ENCODE measurements at places on chromosomes 3 and 15.

DNA sequence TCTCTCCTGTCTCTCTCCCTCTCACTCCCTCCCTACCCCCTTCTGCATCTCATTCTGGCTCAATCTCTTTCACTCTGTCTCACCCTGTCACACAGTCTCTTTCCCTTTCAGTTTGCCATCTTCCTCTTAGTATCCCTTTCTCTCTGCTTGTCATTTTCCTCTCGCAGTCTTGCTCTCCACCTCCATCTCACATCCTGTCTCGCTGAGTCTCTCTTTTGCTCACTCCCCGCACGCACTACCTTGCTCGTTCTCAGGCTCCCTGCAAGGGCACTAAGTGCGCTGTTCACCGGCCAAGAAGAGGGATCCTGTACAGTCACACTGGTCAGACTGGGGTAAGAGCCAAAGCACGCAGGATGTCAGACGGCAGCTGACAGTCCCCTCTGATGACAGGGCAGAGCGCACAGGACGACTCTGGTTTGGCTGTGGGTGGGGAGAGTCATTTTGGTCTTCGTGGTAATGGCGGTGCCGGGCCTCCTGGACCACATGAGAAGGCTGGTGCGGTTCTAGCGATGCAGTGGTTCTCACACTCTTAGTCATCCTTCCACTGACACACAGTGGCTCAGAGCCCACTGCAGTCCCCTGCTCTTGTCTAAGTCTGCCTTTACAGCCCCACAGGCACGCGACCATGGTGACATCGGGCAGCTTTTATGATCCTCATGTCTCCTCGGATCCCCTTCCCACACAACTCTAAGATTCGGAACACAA is 356.8 kb downstream of the FOXP1 start:
- no peak for DNase-seq

DNA sequence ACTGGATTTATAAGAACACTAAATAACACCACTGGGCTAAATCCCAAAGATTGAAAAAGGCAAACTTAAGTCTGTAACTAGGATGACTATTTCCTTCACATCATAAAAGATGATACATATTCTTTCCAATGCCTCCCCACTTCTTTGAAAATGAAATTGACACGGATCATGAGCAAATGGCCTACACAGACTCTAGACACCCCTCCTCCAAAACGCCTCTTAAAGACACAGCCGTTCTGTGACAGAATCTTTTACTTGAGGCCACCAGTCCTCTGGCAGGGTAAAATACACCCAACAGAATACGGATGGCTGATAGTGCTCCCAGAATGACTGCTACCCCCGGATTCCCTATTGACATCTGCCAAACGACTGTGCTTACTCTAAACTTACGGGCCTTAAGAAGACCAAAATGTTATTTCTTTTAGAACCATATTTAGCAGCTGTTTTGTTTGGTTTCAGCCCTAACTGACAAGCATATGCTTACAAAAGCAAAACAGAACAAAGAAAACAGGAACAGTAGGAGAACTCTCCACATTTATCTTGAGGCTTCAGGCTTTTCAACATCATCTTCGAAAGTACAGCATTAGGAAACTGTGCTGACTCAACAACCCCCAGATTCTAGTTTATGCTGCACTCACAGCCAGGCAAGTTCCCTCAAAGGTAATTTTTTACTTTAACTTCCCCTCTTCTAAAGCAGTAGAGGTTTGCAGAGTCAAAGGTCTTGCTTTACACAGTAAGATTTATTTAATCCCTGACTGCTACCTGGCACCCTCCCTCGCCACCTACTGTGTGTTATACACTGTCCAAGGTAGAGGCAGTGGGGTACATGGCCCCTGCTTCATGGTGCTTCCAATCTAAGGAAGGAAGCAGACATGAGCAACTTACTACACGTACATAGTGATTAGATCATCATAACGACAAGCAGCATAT is 84.3 kb downstream of the TNIK start:
- DNase-seq = no peak

DNA sequence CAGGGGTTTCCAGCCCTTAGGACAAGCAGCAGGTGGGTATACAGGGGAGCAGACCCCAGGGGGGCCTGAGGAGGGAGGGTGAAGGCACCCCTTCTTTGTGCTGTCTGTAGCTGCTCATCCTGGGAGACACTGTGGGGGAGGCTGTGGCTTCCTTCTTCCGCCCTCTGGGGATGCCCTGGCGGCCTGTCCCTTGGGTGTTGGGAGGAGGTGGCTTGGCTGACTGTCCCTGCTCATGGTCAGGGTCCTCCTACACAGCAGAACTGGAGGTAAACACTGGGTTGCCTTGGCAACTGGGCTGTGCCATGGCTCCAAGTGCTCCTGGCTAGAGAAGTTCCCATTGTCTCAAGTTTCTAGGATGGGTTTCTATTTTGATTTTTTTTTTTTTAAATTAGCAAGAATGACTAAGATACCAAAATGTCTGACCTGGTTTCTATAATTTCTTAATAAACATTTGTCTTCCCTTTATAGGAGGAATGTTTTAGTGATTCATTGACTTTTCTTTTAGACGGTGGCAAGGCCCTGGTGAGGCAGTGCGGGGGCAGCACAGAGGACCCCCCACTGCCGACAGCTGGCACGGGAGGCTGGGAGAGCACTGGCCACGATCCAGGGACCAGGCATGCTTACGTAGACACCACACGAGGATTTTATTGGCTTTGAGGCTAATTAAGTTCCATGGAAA is 12.4 kb downstream of the KLF13 start:
- DNase-seq = no peak

DNA sequence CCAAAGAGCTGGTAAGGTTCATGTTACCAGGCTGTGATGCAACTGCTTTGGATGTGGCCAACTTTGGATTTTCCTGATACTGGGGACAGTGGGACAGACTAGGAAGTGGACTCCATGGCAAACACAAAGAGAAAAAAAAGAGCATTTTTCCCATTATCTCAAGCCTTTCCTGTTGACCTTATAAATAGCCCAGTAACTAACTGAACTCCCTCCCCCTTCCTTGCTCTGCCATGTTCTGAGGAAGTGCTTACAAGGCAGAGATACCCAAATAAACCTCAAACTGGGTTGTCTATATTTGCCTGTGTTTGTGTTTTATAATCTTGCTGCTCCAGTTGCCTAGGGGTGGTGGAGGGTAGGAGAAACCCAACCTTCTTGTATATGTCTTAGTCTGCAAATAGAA is 27.3 kb upstream of the SLC9A9 start:
- no peak for DNase-seq

- no peak for DNase-seq
These were observed 18.3 kb downstream of the TRH start for GRCh38 chr3:129992781-129993180.

GRCh38 chr3:18082551-18083272 is 340.3 kb upstream of the TBC1D5 start:
- DNase-seq = no peak

DNA sequence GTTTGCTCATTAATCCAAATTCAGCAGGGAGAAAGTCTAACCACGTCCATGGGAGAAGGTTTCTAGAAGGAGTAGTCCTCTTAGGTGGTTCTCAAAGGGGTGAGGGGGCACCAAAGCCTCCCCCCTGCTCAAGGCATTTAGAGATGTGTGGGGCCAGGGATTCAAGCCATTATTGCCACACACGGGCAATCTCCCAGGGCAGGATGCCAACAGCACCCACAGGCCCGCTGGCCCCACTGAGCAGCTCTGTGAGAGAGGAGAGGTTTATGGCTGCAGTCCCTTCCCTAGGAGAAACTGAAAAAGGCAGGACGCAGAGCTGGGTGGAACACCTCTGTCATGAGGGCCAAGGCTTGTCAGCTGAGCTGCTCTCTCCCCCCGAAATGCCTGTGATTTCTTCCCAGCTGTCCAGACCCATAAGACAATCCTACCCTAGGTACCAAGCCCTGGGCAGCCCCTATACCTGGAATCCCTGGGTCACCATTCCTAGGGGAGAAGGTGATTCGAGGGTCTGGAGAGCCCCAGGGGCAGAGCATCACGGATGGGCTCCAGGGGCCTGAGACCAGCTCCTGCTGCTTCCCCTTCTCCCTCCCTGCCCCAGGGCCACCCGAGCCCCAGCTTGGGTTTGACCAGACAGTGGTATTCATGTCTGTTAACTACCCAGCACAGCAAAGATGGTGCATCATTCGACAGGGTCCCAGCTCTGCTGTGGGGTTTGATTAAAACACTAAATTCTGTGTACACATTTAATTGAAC is 39.0 kb downstream of the WHAMM start:
- no peak for DNase-seq

- no peak for DNase-seq
These were observed 25.7 kb upstream of the GALNT15 start for GRCh38 chr3:16148783-16149182.

DNA sequence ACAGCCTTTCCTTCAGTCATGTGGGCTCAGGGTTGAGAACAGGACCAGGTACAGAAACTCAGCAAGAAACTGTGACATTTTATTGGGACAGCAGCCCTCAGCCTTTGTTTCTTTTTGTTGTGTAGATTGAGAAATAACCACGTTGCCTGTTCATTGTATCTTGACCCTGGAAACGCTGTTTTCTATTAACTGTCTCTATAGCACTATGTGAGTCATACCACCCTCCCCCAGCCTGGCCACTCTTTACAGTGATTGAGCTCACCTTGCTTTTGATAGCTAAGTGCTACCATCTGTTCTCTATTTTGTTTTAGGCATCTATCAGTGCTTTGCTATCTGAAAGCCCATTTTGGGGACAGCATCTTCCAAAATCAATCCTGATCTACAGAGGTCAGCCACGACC is 127.9 kb downstream of the CD47 start:
- DNase-seq = no peak

DNA sequence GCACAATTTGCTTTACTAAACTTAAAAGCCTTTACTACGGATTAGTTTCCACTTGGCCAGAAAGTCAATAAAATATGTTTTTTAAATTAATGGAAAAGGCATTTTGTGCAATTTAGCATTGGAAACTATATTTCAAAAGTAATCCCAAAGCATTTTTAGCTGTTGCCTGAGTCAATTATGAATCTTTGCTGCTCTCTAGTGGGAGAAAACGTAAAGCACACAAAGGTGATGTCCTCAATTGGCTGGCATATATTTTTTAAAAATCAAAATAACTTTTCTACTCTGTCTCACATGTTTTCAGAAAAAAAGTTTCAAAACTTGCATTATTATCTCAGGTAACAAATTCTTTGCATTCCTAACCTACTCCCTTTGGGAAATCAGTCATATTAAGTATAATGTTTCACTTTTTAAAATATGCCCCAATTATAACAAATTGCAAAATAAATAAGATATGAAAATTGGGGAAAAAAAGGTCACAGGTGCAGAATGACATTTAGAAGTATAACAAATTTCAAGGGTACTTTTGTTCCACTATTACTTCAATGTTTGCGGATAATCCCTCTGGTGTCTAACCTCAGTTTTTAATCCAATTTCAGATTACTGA is 47.2 kb upstream of the TEX55 start:
- no peak for DNase-seq

DNA sequence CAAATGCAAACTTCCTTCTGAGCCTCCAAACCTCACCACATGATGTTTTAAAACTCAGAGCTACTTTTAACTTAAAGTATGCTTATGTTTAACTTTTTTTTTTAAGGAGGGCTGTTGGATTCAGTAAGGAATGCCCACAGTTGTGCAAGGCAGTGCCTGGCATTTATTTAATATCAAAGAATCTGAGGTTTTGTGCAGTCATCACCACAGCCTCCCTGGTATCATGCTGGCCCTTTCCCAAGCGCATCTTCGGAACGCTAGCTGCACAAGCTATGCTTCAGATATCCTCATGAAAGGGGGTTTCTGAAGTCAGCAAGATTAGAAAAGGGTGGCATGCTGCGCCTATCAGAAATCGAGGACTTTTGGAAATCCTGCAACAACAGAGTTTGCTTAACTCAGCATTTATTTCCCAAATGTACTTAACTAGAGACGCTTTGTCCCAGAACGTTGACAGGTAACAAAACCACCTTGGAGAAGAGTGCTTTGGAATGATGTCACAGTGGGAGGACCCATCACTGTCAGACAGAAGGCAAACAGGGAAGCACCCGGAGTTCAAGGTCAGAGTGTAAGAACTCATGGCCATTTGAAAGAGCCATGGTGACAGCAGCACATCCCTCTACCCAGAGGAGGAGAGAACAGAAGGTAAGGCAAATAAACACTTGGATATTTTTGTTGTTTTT is 120.2 kb upstream of the IGF1R start:
- DNase-seq = no peak

DNA sequence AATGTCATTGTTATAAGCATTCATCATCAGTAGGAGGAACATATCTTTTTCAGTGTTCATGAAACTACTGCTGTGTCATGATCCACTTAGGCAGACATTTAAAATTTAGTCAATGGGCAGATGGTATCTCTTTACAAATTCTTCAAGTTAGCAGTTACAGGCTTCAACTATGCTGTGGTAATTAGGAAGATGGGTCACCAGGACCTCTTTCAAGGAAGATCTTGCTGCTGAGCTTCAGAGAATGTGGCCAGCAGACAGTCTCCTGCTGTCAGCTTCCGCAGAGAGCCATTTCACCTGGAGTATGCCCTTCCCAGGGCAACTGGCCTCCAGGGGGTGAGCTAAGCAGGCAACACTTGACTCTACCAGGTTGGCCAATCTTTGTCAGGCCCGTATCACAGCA is 19.4 kb downstream of the IFT57 start:
- no peak for DNase-seq

- no peak for DNase-seq
These were observed 22.4 kb downstream of the PRKCI start for GRCh38 chr3:170244576-170244975.

DNA sequence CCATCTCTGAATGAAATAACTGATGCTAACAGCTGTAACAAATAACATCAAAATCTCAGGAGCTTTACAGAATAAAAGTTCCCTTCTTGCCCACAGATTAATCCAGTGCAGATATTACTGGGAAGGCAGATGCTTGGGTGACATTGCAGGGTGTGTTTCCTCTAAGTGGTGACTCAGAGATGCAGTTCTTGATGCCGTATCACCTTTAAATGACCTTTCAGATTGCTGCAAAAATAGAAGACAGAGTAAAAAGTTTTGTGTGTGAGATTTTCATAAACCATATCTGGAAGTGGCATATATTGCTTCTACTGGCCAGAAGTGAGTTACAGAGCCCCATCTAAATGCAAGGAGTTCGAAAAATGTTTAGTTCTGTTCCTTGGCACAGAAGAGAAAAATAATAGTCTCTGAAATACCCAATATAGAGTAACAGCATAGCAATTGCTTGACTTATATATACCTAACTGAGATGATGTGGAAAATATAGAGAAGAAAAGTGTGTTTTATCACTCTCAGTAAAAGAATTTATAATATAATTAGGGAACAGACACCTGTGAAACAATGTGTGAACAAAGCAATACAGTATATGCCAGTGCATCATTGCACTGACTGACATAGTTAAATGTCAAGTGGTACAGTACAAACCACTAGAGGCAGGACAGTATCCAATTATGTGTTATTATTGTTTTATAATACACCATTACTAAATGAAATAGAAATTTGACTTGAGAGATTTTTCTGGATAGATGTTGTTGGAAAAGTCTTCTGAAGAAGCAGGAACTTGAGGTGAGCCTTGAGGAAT is 430.7 kb upstream of the CBLB start:
- DNase-seq = no peak
